ENCODE measurements at places on chromosomes 3 and 15.

GRCh38 chr3:70854108-70854507, 541.7 kb upstream of the MDFIC2 start:
- no peak for DNase-seq

GRCh38 chr3:183493296-183494045, 62.0 kb downstream of the KLHL6 start:
- no peak for DNase-seq

- DNase-seq, result no peak
Measured at GRCh38 chr15:74108111-74108510, 22.3 kb upstream of the ISLR2 start.

- no peak for DNase-seq
Measured at GRCh38 chr3:24972491-24972890, 455.6 kb upstream of the RARB start.

- no peak for DNase-seq
Measured at GRCh38 chr3:165805946-165806561, 31.2 kb downstream of the BCHE start.

DNA sequence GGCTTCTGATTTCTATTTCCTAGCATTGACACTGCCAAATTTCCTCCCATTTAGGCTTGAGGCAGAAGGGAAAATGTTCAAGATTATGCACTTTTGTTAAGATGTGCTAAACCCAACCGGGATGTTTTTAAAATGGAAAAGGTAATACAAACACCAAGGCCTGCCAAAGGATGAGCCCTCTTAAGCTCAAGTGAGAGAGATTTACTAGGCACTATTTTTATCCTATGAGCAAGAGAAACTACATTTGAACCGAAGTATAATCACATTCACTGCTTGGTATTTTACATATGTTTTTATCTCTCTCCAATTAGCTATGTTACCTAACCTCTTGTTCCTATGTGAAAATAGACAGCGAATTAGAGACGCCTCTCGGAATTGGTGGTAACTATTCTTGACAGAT, 295.8 kb downstream of the GABRB3 start:
- DNase-seq, result no peak

Data from stimulated activated CD8-positive, alpha-beta memory T cell treated with anti-CD3 and anti-CD28 coated beads, Interleukin-4, amount 100 ng/mL, for 4 hours (primary cell).